IMR-90 (cell line): ENCODE measurements at places on chromosomes 6 and 20. TPM values are rescaled to one million over a fixed set of nuclear protein-coding genes. Genes with fewer than 3 reads are reported as not detected.
A peak's percentile ranks its signal among the peaks of the same experiment; 100 is the strongest.

GRCh38 chr6:2961506-2961905 lies 9.9 kb downstream of the SERPINB6 start:
- no peak for DNase-seq

The TREML1 gene
- polyA plus RNA-seq: not detected in 2 replicates

DNA sequence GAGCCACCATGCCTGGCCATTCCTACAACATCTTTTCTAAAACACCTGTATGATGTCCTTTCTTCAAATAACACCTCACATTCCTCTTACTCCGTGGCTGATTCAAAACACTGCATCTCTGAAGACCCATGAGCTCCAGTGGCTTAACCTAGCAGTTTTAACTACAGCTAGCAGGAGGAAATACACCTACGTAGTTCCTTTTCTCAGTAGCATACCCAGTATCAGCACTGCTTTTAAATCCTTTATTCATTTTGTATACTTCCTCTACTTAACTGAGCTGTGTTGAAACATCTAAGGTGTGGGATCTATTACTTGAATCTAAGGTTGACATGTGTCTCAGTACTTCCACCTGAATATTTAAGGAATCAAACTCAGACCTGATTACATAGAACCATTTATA lies 113.6 kb upstream of the CCDC28A start:
- DNase-seq: no peak

DNA sequence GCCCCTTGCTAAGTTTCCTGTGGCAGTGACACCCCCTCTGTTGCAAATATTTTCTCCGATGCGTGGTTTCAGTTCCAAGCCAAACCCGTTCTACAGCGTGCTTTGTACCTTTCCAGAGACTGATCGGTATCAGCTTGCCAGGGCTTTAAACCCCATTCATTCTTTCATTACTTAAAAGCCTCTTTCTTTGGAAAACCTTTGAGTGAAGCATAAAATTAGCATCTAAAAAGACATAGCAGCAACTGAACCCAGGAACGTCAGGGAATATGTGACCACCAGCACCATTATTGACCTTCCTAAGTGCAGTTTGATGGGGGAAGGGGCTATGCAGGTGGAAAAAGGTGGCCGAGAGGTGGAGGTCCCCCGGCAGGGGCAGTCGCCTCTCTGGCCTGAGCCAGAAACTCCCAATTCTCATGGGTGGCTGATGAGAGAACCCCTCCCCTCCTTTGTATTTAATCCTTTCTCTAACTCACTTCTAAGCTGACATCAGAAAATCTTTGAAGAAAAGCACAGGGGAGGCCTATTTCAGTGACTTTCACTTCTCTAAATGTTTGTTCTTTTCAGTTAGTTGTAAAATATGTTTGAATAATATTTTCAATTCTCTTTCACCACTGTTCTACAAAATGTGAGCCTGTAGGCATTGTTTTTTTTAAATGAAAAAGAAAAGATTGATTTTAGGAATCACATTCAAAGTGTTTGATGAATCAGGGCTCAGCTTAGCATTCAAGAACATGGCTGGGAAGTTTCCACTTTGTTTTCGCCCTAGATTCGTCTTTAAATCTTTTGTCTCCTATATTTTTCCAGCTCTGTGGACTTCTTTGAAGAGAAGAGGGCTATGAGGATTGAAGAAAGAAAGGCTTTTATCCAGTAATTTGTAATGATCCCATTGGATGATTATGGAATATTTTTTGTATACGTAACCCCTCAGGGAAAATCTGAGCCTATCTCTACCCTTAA lies 89.2 kb downstream of the RSPH3 start:
- DNase-seq: no peak

GRCh38 chr6:161395716-161396231 lies 121.9 kb upstream of the AGPAT4 start:
- DNase-seq: no peak

DNA sequence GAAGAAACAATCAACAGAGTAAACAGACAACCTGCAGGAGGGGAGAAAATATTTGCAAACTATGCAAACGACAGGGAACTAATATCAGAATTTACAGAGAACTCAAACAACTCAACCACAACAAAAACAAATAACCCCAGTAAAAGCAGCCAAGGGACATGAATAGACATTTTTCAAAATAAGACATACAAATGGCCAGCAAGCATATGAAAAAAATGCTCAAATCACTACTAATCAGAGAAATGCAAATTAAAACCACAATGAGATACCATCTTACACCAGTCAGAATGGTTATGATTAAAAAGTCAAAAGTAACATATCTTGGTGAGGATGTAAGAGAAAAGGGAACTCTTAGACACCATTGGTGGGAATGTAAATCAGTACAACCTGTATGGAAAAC lies 215.0 kb downstream of the THBS2 start:
- DNase-seq: no peak

- DNase-seq: peak; percentile 82
Measured at GRCh38 chr6:52392944-52393343, 27.2 kb upstream of the EFHC1 start.

The SMPDL3A gene
- 14.2 TPM in 2 replicates for polyA plus RNA-seq

DNA sequence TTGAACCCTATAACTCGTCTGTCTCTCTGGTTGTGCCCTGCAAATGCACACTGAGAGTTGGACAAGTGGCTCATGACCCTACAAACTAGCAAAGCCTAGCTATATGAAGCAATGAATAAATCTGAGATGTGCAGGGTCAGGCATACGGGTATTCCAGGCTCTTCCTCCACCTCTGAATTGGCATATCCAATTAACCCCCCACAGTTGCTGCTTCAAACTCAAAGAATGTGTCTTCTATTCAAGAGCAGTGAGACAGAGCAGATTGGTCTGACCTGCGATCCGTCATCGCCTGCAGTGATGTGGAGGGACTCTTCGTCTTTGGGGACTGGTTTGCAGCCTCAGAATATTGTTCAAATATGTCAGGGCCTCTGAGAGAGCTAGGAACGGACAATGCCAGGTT lies 59.8 kb downstream of the LAMP5 start:
- DNase-seq: no peak

- peak; percentile 2 for DNase-seq
Measured at GRCh38 chr6:87907521-87907920, 140.1 kb upstream of the SPACA1 start.
